ENCODE measurements at places on chromosomes 16 and 17.
A peak's percentile ranks its signal among the peaks of the same experiment; 100 is the strongest.

GRCh38 chr17:72423286-72423589, 302.4 kb downstream of the SOX9 start:
- DNase-seq = no peak

DNA sequence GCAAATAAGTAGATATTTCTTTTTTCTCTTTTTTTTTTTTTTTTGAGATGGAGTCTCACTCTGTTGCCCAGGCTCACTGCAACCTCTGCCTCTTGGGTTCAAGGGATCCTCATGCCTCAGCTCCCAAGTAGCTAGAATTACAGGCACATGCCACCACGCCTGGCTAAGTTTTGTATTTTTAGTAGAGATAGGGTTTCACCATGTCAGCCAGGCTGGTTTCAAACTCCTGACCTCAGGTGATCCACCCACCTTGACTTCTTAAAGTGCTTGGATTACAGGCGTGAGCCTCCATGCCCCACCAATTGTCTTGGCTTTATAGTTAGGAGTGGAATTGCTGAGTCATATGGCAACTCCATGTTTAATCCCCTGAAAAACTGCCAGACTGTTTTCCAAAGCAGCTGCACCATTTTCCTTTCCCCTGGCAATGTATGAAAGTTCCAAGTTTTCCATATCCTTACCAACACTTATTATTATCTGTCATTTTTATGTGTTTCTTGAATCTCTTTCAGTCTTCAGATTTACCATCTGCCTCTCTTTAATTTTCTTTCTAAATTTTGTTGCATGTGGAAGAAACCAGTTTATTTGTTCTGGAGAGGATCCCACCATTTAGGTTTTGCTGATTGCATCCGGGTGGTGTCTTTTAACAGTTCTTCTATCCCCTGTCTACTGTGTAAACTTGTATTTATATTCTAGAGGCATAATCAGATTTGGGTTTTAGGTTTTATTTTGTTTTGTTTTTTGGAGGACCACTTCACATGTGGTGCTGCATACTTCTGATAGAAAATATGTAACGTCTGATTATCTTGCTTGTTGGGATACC, 9.9 kb upstream of the CES3 start:
- no peak for DNase-seq

DNA sequence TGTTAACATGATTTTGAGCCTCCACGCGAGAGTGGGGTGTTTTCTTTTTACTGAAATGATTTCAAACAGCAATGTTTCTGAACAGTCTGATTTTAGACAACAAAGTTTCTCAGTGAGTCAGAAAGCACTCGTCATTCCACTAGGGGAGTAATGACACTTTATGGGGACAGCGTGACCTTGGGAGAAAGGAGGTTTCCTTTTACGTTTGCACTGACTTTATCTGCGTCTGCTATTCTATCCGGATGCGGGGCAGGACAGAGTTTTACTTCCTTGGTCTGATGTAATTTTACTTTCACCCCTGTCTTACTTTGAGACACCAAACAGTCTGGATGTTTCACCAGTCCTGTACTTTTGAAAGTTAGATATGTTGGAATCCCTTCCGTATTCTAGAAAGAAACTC, 20.7 kb downstream of the SLC47A1 start:
- DNase-seq = peak; percentile 47

GRCh38 chr16:50316102-50316847, 49.9 kb downstream of the ADCY7 start:
- no peak for DNase-seq

DNA sequence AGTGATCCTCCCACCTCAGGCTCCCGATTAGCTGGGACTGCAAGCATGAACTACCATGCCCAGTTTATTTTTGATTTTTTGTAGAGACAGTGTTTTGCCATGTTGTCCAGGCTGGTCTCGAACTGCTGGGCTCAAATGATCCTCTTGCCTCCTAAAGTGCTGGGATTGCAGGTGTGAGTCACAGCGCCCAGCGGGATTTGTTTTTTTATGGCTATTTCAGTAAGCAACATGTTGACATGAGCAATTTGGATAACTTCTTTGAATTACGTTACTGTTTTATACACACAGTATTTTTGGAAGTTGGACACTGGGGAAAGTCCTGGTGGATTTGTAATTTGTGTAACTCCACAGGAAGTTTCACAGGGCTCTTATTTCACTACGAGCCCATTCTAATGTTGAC, 18.5 kb upstream of the RHOT1 start:
- peak; percentile 51 for DNase-seq

DNA sequence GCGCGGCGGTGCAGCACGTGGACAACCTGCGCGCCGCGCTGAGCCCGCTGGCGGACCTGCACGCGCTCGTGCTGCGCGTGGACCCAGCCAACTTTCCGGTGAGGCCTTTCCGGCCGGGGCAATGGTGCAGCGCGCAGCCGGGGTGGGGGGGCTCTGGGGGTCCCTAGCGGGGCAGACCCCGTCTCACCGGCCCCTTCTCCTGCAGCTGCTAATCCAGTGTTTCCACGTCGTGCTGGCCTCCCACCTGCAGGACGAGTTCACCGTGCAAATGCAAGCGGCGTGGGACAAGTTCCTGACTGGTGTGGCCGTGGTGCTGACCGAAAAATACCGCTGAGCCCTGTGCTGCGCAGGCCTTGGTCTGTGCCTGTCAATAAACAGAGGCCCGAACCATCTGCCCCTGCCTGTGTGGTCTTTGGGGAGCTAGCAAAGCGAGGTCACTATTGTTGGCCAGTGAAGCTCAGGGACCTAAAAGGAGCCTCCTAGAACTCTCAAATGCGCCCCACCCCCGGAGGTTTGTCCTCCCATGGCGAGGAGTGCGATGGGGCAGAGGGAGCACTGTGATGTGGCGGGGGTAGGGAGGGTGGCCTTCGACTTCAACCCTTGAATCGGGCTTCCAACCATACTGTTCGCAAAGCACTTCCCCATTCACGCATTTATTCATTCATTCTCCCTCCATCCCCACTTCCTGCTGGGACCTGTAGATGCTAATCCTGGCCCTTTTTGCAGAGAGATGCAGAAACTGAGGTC, 770 bp downstream of the HBM start:
- no peak for DNase-seq

DNA sequence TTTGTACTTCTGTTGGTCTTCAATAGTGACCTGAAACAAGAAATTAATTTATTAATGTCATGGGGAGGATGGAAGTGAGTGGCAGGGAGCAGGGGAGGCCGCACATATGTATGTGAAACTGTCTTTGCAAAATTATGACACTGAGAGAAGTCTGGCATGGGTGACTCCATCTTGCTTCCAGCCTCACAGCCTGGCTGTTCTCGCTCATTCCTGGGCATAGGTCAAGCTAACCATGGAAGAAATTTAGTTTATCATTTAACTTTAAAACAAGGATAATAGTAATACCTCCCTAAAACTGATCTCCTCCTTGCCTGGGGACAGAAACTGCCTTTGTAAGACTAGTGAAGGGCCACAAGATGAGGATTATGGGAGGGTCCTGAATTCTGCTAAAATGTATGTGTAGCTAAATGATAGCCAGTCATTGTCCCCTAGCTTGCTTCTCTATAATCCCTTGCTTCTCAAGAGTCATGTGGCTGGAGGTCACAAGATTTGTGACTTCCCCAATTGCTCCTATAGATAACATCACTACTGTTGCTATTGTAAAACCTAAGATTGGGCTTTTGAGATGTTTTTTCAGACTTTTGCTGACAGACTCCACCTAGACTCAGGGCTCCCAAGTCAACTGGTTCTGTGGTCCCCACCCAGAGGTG, 126.0 kb downstream of the HS3ST3A1 start:
- DNase-seq = peak; percentile 46

Measured in suppressor macrophage treated with lipopolysaccharide for 1 hour (primary cell).